CD4-positive, alpha-beta T cell treated with Interferon alpha-2 for 1 hour (primary cell): ENCODE measurements at places on chromosomes 5 and 9.

DNA sequence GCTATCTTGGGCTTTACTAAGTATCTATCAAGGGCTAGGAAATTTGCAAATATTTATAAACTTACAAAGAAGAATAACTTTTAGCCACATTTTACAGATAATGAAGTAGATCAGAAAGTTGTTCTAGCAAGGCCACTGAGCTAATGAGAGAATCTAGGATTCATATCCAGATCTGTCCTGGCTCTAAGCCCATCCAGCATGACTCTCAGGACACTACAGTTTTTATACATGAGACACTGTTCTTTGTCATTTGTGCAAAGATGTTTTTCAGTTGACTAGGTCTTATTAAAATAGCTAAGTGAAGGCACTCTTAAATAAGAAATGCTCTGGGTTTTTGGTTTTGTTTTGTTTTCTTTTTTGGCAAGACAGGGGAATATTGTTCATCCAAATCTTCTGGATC is 273.1 kb downstream of the GABRB2 start:
- no peak for DNase-seq

DNA sequence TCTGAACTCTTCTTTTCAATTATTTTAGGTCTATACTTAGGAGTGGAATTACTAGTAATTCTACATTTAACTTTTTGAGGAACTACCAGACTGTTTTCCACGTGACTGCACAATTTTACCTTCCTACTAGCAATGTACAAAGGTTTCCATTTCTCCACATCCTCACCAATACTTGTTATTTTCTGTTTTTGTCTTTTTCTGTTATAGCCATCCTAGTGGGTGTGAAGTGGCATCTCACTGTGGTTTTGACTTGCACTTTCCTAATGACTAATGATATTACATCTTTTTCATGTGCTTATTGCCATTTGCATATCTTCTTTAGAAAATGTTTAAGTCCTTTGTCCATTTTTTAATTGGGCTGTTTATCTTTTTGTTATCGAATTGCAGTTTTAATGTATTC is 136.9 kb upstream of the EGFLAM start:
- DNase-seq, result no peak

- no peak for DNase-seq
Measured at GRCh38 chr5:37771731-37772130, 68.1 kb downstream of the GDNF start.

GRCh38 chr9:69900406-69900805 is 79.8 kb downstream of the CFAP95 start:
- no peak for DNase-seq

GRCh38 chr5:10828241-10828640 is 67.2 kb upstream of the DAP start:
- no peak for DNase-seq

DNA sequence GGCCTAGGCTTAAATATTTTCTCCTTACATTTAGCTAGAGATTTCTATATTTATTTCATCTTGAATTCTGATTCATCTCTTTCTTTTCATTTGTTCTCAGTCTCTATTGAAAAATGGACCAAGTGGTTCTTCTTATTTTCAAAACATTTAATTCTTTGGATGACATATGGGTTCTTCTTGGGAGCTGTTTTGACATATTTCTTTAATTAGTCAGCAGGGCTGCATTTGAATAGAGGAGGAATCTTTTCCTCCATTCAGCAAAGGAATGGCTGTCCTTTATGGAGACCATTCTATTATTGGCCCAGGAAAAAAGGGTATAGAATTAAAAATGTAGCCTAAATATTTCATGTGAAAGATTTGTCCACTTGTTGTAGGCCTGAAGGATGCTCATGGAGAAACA is 109.9 kb downstream of the RPS23 start:
- DNase-seq, result no peak

DNA sequence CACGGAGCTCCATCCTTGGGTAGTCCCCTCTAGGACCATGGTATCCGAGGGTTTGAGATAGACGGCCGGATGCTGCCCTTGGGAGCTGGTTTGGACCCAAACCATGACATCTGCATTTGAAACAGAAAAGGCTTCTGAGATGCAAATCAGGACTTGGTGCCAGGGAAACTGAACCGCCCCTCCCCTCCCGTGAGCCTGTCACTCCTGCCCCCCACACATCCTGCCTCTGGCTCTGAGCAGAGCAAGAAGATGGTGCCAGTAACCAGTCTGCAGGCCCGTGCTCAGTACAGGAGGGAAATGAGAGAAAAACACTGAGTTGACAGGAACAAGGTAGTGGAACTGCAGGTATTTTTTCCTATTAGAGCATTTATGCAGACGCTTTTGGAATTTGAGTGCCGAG is 18.6 kb downstream of the ARPC5L start:
- DNase-seq, result no peak

GRCh38 chr5:1311439-1312055 is 16.7 kb upstream of the TERT start:
- DNase-seq, result no peak

- no peak for DNase-seq
Measured at GRCh38 chr9:71941998-71942567, 30.6 kb downstream of the C9orf85 start.

DNA sequence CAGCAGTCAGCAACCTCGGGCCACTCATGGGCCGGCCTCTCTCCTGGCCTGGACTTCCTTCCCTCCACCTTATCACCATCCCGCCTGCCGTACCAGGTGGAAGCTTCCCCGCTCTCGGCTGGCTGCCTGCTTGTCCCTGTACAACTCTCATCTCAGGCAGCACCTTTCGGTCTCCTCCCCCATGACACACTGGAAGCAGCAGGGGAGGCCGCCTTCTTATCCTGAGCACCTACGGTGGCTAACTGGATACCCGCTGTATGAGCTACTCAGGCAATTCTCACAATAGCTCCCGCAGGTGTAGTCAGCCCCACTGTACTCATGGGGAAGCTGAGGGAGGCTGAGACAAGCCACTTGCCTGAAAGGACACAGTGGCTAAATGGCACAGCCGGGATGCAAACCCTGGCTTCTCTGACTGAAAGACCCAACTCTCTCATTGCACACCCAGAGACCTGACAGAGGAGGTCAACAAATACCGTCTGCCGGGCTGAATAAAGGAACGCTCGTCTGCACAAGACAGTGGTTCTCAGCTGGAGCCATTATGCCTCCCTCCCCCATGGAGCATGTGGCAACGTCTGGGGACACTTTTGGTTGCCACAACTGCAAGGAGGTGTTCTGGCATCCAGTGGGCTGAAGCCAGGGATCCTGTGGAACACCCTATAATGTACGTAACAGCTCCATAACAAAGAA is 9.6 kb downstream of the STK10 start:
- peak; percentile 15 for DNase-seq

DNA sequence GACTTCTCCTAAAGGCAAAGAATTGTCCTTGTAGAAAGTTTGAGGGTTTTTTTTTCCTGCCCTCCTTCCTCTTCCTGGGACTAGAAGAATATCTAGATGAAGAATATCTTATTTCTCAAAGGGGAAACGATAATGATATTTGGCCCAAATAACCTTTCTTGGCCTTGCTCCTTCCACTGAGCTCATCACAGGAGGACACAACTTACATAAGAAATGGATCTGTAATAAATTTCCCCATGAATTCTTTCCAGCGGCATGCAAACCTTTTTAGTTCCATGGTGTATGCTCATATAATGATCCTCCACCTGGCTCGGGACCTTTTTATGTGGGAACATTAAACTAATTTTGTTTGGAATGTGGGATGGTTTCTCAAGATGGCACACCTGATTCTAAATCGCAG is 304.4 kb downstream of the DMRT2 start:
- no peak for DNase-seq

GRCh38 chr9:135711391-135711790 is 9.4 kb downstream of the KCNT1 start:
- DNase-seq, result no peak

GRCh38 chr9:87676976-87677775 is 48.7 kb upstream of the CTSL start:
- DNase-seq, result no peak

GRCh38 chr9:127021664-127022363 is 100.6 kb downstream of the ANGPTL2 start:
- DNase-seq, result no peak

DNA sequence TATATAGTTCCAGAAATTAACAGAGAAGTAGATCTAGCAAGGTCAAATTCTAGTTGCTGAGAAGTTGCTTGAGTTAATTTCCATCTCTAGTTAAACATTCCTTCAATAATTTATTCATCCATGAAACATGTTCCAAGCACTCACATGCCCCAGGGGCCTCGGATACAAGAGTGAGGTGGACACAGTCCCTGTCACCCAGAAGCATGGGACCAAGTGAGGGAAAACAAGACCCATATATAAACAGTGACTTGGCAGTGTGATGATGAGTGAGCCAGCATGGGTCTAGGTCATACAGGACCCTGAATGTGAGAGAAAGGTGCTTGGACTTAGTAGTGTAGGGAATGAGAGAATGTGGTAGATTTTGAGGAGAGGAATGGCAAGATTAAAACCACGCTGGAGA is 216.9 kb downstream of the TTLL11 start:
- no peak for DNase-seq

DNA sequence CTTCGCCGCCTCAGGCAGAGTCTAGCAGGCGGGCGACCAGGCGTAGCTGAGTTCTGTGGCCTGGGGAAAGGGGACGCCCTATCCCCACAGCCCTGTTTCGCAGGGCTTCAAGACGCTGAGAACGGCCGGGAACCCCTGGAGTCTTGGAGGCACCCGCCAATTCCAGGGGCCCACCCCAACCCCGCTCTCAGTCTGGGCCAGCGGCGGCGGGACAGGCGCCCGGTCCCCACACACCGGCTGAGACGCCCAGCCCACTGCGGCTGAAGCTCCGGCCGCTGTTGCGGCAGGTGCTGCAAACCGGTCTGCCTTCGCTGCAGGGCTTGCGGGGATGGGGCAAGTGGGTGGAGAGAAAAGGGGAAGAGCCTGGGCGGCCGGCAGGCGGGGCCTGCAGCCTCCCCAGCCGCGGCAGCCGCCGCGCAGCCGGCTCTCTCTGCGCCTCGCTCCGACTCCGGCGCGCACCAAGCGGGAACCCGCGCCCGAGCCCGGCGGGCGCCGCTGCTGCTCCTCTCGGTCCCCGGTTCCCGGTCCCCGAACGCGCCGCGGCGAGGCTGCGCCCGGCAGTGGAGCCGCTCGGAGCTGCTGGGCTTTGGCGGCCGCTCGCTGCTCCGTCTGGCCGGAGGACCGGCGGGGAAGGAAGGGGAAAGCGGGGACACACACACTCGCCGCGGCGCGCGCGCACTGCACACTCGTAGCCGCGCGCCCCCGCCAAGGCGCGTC is at the start of gene PIP5K1B:
TSS of gene PIP5K1B (plus strand) at position 427 of the 717 bp plus-strand sequence. CDS start 117,375 bp downstream, outside the sequence.
- DNase-seq, result peak; percentile 13

GRCh38 chr5:32233220-32233695 is 59.1 kb upstream of the GOLPH3 start:
- DNase-seq, result no peak

DNA sequence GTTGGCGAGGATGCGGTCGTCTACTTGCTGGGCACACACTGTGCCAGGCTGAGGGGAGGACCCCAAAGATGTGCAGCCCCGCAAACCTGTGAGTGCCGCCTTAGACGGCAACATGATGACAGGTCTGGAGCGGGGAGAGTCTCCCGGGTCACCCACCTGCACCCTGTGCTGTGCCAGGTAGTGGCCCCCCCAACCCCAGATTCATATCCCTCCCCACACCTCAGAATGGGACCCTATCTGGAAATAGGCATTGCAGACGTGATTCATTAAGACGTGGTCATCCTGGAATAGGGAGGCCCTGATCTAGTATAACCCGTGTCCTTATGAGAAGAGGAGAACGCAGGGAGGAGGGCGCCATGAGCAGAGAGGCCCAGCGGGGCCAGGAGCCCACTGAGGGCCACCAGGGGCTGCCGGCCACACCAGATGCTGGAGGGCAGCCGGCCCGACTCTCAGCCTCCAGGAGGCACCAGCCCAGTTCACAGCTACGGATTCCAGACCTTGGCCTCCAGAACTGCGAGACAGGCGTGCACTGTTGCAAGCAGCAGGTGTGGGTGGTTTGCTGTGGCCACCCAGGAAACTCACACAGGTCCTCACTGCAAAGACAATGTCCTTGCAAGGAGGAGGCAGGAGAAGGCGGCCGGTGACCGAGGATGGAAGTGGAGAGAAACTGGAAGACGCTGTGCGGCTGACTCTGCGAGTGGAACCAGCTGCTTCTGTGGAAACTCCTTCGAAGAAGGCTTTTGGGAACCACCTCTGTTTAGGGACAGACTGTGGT is 131.9 kb upstream of the LPCAT1 start:
- DNase-seq, result no peak

- no peak for DNase-seq
Measured at GRCh38 chr5:6732634-6733410, 19.6 kb downstream of the TENT4A start.

DNA sequence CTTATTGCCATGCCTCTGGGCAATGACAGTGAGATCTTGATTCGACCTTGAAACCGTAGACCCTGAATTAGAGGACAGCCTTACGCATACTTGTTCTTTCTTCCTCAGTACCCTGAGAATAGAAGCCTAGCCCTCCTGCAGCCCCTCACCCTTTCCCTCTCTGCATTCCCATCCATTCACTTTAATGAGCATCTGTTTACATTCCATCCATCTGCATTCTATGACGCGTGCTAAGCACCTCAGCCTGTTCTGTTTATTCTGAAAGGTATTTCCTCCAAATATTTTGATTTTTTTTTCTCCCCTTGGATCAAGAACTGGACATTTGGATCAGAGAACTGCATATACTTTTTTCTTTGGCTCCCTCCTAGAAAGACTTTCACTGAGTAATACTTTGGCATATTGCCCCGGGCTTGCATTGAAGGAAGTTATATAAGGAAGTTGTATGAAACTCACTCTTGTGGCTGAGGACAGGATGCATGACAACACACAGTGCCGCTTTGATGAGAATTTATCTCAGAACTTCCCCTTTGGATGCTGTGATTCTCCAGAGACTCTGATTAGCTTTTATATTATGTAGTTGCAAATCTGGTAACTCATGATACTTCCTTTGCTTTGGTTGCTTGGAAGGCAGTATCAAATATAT is 15.7 kb downstream of the TMEM8B start:
- DNase-seq, result peak; percentile 59

DNA sequence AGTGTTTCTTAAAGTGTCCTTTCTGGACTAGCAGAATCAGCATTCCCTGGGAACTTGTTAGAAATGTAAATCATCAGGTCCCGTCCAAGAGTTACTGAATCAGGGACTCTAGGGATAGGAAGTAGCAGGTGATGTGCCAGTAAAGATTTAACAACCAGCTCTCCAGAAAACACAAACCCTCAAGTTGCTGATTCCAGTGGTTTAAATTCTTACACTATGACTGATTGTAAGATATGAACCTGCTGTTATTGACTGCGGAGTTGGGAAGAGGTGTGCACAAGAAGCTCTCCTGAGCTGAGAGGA is 39.1 kb upstream of the BASP1 start:
- no peak for DNase-seq

DNA sequence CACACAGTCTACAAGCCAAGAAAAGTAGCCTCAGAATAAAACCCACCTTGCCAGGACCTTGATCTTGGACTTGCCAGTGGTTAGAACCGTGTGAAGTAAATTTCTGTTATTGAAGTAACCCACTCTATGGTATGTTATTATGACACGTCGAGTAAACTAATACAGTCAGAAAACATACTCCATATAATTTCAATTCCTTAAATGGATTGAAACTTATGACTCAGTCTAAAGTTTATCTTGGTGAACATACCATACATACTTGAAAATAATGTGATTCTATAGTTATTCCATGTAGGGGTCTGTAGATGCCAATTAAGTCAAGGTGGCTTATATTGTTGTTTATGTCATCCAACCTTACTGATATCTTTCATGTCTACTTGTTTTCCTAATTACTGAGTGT is 950.7 kb downstream of the TLE4 start:
- no peak for DNase-seq

GRCh38 chr5:75681125-75681830 is 36.0 kb downstream of the POC5 start:
- DNase-seq, result no peak

GRCh38 chr9:12785260-12785770 is 10.5 kb downstream of the LURAP1L start:
- no peak for DNase-seq
